ENCODE measurements at places on chromosomes 6 and 20. TPM values are rescaled to one million over a fixed set of nuclear protein-coding genes. Genes with fewer than 3 reads are reported as not detected.

DNA sequence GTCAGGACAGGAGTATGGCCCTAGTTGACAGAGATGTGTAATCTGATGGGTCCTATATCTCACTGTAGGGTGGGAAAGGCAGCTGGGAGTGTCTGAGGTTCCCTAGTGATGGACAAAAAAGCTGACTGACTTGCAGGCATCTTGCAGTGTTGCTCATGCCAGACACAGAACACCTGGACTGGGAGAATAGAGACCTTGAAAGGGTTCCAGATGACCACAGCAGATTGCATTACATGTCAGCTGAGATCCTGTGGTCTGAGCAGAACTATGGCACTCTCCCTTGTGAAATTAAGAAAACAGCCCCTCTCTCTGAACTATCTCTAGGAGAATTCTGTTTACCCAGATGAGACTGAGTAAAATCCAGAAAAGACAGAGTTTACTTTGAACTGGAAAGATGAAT, 212.6 kb upstream of the MAN1A1 start:
- no peaks in the 10 kb centered on the region for H3K27me3 ChIP-seq
- no peak overlapping the region for H3K4me3 ChIP-seq
- H3K27ac ChIP-seq = no peak overlapping the region
- no peaks in the 10 kb centered on the region for H3K36me3 ChIP-seq
- H3K4me1 ChIP-seq = peaks cover 7% of the 10 kb centered on the region

- H3K27ac ChIP-seq = peak overlapping the region; percentile 2
- peak; percentile 50 for DNase-seq
- H3K27me3 ChIP-seq = no peaks in the 10 kb centered on the region
- peaks cover 38% of the 10 kb centered on the region for H3K4me1 ChIP-seq
- no peaks in the 10 kb centered on the region for H3K36me3 ChIP-seq
Measured at GRCh38 chr6:16322666-16323312, 84.4 kb downstream of the GMPR start.

CTCFL gene
- not detected for polyA plus RNA-seq

DNA sequence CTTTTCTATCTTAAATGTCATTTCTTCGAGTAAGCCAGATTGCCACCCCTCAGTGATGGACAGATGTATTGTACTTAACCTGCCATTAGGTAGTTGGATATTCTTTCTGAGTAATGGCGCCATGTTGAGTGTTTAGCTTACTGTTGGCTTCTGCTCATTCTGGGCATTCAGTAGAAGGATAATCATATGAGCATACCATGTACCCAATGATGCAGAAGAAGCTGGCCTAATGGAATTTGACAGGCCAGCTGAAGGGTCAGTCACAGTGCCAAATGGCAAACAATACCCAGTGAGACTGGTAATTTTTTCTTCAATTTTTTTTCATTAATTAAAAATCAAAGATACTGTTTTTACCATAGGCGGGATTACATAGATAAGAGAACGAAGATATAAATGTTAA, 1010.8 kb upstream of the EYS start:
- no peak overlapping the region for H3K27ac ChIP-seq
- DNase-seq = no peak
- no peaks in the 10 kb centered on the region for H3K36me3 ChIP-seq
- no peak overlapping the region for H3K4me3 ChIP-seq

- H3K4me1 ChIP-seq = no peaks in the 10 kb centered on the region
- no peaks in the 10 kb centered on the region for H3K36me3 ChIP-seq
- H3K4me3 ChIP-seq = no peak overlapping the region
- no peaks in the 10 kb centered on the region for H3K27me3 ChIP-seq
- DNase-seq = no peak
- H3K27ac ChIP-seq = no peak overlapping the region
Measured at GRCh38 chr6:92827104-92827503, 592.3 kb downstream of the EPHA7 start.

KCNS1 gene
- 2.5 TPM for polyA plus RNA-seq

DNA sequence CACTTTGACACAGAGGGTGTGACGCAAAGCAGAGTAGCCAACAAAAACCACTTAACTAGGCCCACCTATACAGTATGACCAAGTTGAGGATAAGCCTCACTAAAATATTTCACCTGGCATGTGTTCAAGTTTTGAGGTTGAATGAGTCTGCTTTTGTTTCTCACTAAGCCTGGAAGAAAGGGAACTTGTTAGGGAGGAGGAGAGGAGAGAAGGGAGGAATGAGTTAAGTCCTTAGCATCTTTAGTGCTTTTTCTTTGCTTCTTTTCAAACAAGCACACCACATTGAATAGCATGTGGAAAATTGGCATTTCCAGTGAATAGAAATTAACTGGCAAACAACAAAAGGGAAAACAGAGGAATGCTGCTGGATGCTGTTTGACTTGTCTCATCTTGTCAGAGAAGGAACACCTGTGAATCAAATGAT, 461.9 kb downstream of the GJA1 start:
- no peaks in the 10 kb centered on the region for H3K36me3 ChIP-seq
- peak; percentile 23 for DNase-seq
- H3K4me1 ChIP-seq = peaks cover 28% of the 10 kb centered on the region
- H3K27me3 ChIP-seq = no peaks in the 10 kb centered on the region

DNA sequence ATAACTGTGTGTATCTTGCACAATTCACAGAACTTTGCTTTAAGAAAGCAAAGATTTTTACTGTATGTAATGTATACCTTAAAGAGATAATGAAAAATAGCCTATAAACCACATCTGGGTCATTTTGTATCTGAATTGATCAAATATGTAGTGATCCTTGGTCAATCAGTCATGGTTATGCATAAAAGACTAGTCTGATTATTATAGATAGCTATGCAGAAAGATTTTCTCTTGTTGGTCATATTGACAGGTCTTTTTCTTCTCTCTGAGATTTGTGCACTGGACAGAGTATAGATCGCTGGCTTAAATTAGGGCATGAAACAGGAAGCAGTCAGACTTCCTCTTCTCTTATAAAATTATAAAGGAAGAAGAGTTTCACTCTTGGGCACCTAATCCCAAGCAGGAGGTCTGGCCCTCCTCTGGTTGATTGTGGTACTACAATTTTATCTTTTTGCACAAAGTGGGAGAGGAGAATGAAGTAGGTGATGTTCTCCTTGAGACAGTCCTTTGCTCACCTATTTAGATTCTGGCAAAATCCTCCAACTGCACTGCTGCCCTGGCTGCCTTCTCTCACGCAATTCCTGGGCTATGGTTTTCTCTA, 380.9 kb upstream of the RGS17 start:
- no peaks in the 10 kb centered on the region for H3K27me3 ChIP-seq
- H3K4me1 ChIP-seq = no peaks in the 10 kb centered on the region
- H3K36me3 ChIP-seq = no peaks in the 10 kb centered on the region
- H3K27ac ChIP-seq = no peak overlapping the region

DNA sequence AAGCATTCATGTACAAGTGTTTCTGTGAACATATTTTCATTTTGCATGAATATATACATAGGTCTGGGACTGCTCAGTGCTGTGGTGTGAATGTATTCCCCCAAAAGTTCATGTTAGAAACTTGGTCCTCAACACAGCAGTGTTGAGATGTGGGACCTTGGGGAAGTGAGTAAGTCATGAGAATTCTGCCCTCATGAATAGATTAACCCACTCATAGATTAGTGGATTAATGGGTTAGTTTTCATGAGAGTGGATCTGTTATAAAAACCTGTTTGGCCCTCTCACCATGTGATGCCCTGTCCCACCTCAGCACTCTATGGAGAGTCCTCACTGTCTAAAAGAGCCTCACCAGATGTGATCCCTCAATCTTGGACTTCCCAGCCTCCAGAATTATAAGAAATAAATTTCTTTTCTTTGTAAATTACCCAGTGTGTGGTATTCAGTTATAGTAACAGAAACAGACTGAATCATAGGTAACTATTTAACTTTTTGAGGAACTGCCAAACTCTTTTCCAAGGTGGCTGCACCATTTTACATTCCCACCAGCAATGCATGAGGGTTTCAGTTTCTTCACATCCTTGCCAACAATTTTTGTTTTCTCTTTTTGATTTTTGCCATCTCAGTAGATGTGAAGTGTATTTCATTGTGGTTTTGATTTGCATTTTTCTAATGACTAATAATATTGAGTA, 45.3 kb downstream of the QRSL1 start:
- no peak overlapping the region for H3K4me3 ChIP-seq
- H3K4me1 ChIP-seq = no peaks in the 10 kb centered on the region
- no peaks in the 10 kb centered on the region for H3K36me3 ChIP-seq
- H3K27me3 ChIP-seq = no peaks in the 10 kb centered on the region

GRCh38 chr6:25439368-25439767, 160.2 kb downstream of the CARMIL1 start:
- H3K27me3 ChIP-seq = no peaks in the 10 kb centered on the region
- H3K36me3 ChIP-seq = no peaks in the 10 kb centered on the region
- DNase-seq = no peak
- no peaks in the 10 kb centered on the region for H3K4me1 ChIP-seq

DNA sequence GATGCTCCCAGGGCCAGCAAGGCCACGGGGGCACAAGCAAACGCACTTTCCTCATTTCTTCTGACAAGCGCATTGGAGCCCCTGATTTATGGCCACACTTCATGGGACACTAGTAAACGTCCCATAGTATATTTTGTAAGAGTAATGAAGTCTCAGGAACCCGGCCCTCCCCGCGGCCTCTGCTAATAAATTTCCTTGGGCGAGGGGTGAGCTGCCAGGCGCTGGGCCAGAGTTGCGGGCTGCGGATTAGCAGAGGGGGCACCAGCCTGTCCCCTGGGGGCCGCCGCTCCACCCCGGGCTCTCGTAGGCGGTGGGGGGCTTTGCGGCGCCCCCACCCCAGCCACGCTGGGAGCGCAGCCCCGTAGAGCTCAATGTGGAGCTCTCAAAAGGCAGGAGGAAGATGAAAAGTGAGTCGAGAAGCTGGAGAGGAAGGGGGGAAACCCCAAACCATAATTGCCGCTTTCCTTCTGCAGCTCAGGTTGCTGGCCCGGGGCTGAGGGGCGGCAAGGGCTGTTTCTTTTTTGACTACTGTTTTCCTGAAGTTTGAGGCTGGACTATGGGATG, 173.6 kb downstream of the CDC5L start:
- no peak overlapping the region for H3K27ac ChIP-seq
- no peak overlapping the region for H3K4me3 ChIP-seq

- no peak overlapping the region for H3K4me3 ChIP-seq
- no peaks in the 10 kb centered on the region for H3K4me1 ChIP-seq
- no peak for DNase-seq
Measured at GRCh38 chr6:69392745-69393144, 404.1 kb downstream of the LMBRD1 start.

DNA sequence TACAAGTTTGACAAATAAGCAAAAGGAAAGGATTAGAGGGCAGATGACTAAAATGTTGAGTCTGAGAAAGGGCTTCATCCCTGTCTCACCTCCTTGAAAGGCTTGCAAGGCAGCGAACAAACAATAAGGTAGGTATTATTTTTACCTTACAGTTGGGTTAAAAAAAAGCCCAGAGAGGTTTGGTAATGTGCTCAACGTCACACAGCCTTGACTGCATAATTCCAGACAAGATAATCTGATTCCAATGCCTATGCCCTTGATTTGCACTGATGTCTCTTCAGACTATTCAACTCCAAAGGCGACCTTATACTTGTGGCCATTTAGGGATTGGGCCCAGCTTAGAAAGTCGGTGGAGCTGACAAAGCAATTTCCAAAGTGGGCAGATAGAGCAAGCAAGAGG, 1.7 kb downstream of the ARG1 start:
- H3K36me3 ChIP-seq = peaks cover 2% of the 10 kb centered on the region
- no peak overlapping the region for H3K4me3 ChIP-seq
- no peaks in the 10 kb centered on the region for H3K4me1 ChIP-seq

GRCh38 chr6:116291701-116292396, 12.1 kb upstream of the TSPYL1 start:
- no peak overlapping the region for H3K27ac ChIP-seq
- H3K27me3 ChIP-seq = no peaks in the 10 kb centered on the region
- H3K4me1 ChIP-seq = peaks cover 2% of the 10 kb centered on the region
- no peak overlapping the region for H3K4me3 ChIP-seq

DNA sequence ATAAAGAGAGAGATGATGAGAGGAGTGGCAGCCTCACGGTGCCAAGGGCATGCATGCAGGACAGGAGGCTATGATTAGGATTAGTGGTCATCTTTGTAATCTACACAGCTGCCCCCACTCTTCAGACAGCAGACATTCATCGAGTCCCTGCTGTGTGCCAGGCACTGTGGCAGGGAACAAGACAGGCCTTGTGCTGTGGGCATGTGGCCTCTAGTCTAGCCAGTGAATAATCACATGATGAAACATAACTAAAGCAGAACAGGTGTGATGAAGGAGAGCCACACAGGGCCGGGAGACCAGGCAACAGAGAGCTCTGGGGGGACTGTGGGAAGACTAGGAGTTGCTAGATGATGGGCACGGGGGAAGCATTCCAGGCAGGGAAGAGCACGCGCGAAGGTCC, 22.2 kb downstream of the TOX2 start:
- H3K27ac ChIP-seq = no peak overlapping the region
- peak; percentile 42 for DNase-seq
- peaks cover 29% of the 10 kb centered on the region for H3K4me1 ChIP-seq
- H3K36me3 ChIP-seq = no peaks in the 10 kb centered on the region
- no peak overlapping the region for H3K4me3 ChIP-seq
- peaks cover 24% of the 10 kb centered on the region for H3K27me3 ChIP-seq

ARFGEF3 gene
- 0.14 TPM for polyA plus RNA-seq

DNA sequence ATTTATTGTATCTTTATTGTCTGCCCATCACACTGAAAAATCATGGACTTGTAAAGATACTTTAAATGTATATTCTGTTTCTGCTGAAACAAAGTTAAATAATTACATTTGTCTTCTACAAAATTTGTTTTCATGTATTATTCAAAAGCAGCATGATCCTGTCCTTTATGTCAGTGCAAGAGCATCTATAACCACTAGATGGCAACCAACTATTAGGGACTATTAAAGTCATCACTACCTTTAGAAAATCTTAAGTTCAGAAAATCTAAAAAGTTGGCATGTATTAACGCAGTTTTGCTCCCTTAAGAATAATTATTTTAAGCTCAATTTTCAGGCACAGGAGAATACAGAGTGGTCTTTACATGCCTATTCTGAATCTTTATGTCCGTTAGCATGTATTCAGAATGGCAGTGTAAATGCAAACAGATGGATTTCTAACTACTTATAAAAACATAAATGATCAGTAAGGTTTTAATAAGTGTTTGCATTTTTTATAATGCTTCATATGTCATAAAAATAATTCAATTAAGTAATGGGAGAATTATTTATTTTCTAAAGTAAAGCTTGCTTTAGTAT, 17.8 kb downstream of the TMEM30A start:
- DNase-seq = no peak
- H3K4me1 ChIP-seq = peaks cover 10% of the 10 kb centered on the region
- H3K27me3 ChIP-seq = no peaks in the 10 kb centered on the region
- no peak overlapping the region for H3K27ac ChIP-seq
- H3K4me3 ChIP-seq = no peak overlapping the region

DNA sequence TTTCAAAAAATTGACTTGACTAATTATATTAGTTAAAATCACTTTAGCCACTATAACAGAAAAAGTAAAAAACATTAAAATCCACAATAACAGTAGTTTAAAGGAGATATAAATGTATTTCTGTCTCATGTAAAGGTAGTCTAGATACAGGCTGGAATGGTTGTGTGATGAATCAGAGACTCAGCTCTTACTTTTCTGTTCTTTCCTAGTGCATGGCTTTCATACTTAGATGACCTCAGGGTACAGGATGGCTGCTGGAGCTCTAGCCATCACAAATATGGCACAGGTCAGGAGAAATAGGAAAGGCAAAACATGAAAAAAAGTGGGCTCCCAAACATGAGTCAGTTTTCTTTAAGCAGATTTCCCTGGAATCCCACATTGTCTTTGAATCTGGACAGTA, 157.7 kb upstream of the FLRT3 start:
- H3K27ac ChIP-seq = no peak overlapping the region
- no peaks in the 10 kb centered on the region for H3K36me3 ChIP-seq
- H3K4me1 ChIP-seq = no peaks in the 10 kb centered on the region
- H3K4me3 ChIP-seq = no peak overlapping the region
- H3K27me3 ChIP-seq = no peaks in the 10 kb centered on the region

STK4 gene
- 23.4 TPM for polyA plus RNA-seq

- no peaks in the 10 kb centered on the region for H3K36me3 ChIP-seq
- H3K27me3 ChIP-seq = no peaks in the 10 kb centered on the region
- no peak for DNase-seq
- H3K4me1 ChIP-seq = no peaks in the 10 kb centered on the region
Measured at GRCh38 chr6:9205645-9206044, 770.3 kb upstream of the SLC35B3 start.
